ENCODE measurements at places on chromosomes 7 and 10. TPM values are rescaled to one million over a fixed set of nuclear protein-coding genes. Genes with fewer than 3 reads are reported as not detected.

DNA sequence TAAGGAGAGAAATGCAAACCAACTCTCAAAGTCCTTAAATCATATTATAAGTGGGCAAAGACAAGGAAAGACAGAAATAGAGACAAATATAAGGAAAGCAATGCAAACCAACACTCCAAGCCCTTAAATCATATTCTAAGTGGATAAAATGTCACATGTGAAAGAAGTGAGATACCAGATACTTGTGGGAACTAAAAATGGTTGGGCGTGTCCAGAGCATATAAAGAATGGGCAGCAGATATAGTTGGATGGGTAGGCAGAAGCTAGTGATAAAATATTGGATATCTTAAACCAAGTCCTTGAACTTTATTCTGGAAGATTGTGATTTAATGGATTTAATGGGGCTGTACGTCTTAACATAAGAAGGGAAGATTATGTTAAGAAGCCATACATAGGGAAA, 1065.2 kb upstream of the C7orf33 start:
- no peak overlapping the region for H3K27ac ChIP-seq
- no peaks in the 10 kb centered on the region for H3K27me3 ChIP-seq
- DNase-seq: no peak
- no peaks in the 10 kb centered on the region for H3K36me3 ChIP-seq
- H3K4me3 ChIP-seq: no peak overlapping the region

DNA sequence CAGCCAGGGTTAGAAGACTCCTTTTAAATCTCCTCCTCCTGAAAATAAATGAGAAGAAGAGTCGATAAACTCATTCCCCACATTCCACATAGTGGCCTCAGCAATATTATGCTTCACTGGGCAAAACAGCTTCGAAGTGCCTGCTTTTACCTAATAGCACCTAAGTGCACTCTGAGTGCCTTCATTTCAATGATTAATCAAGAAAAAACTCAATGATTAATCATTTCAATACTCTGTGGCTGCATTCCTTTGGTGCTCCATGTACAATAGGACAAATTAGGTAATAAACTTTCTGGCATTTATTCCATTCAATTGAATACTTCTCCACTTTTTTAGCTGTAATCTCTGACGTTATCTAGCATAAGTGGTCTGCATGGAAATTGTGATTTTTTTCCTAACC, 174.6 kb downstream of the CCDC71L start:
- H3K27me3 ChIP-seq: no peaks in the 10 kb centered on the region

- peaks cover 2% of the 10 kb centered on the region for H3K27me3 ChIP-seq
- DNase-seq: no peak
- no peaks in the 10 kb centered on the region for H3K4me1 ChIP-seq
- no peak overlapping the region for H3K27ac ChIP-seq
- no peaks in the 10 kb centered on the region for H3K36me3 ChIP-seq
Observed at GRCh38 chr7:123024989-123025758, 29.7 kb upstream of the TAS2R16 start.

DNA sequence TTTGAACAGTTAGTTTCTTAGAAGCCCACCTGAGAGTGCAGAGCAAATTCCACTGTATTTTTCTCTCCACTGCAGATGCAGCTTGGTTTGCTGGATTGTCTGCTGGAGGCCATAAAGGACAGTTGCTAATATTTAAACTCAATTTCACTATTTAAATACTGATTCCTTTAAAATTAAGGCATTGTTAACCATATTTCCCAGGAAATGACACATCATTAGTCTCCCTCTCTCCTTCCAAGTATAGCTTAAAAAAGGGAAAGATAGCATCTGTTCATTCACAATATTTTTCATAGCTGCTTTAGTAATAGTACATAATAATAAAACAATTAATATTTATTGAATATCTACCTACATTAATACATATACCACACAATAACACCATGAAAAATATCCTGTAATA, 252.9 kb downstream of the HGF start:
- no peak overlapping the region for H3K27ac ChIP-seq
- no peak for DNase-seq
- H3K27me3 ChIP-seq: no peaks in the 10 kb centered on the region
- peaks cover 4% of the 10 kb centered on the region for H3K36me3 ChIP-seq
- H3K4me3 ChIP-seq: no peak overlapping the region
- H3K4me1 ChIP-seq: peaks cover 6% of the 10 kb centered on the region

DNA sequence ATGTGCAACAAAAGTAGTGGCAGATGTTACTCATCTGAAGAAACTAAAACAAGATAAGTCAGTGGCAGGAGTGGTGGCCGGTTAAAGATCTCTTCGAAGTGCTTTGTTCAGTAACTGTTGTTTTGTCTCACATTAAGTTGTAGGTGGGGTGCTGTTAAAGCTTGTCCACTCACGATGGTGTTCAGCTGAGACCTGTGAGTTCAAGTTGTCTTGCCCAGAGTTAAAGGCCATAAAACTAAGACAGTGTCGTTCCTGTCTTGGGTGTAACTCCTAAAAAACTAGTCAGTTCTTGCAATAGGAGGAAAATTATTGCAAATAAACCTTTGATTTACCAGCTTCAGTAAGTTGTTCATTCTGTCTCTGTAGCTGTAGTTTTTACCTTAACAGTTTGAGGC, 857 bp upstream of the FOXP2 start:
- H3K36me3 ChIP-seq: no peaks in the 10 kb centered on the region
- H3K4me1 ChIP-seq: peaks cover 20% of the 10 kb centered on the region
- H3K27me3 ChIP-seq: peaks cover 20% of the 10 kb centered on the region
- no peak overlapping the region for H3K27ac ChIP-seq

DNA sequence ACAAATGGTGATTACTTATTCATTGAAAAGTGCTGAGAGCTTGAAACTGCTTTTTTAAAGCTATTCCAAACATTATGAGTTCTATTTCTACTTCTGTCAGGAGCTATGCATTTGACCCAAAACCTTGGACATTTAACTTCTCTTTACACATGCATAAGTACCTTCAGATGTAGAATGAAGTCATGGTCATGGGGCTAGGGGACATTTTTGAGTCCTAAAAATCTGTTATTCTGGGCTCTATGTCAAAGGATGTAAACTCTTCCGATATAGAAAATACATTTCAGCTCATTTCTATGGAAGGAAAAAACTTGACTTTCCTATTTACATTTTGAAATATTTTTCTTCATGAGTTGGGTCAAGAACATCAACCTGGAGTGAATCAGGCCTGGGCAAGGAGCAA, 179.5 kb upstream of the CXCL12 start:
- no peaks in the 10 kb centered on the region for H3K36me3 ChIP-seq
- peaks cover 35% of the 10 kb centered on the region for H3K27me3 ChIP-seq
- no peak for DNase-seq
- no peak overlapping the region for H3K27ac ChIP-seq
- no peak overlapping the region for H3K4me3 ChIP-seq
- no peaks in the 10 kb centered on the region for H3K4me1 ChIP-seq

DNA sequence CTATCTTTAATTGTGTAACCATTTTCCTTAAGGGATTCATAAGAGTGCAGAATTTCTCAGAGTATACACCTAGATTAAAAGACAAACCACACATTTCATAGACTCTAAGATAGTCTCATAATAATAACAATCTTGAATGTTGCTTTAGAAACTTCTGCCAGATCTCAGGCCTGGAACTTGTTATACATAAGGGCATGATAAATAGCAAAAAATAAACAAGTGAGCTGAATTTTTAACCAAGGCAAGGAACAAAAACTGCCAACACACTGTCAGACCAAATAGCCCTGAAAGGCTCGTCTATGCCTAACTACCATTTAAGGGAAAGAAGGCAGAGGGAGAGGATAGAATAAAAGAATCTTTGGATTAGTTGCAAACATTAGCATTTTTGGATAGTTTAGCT, 65.8 kb upstream of the SEMA3C start:
- no peak for DNase-seq
- H3K4me1 ChIP-seq: peaks cover 9% of the 10 kb centered on the region
- peaks cover 3% of the 10 kb centered on the region for H3K36me3 ChIP-seq
- peak overlapping the region; percentile 39 for H3K27ac ChIP-seq
- H3K4me3 ChIP-seq: no peak overlapping the region
- no peaks in the 10 kb centered on the region for H3K27me3 ChIP-seq

DNA sequence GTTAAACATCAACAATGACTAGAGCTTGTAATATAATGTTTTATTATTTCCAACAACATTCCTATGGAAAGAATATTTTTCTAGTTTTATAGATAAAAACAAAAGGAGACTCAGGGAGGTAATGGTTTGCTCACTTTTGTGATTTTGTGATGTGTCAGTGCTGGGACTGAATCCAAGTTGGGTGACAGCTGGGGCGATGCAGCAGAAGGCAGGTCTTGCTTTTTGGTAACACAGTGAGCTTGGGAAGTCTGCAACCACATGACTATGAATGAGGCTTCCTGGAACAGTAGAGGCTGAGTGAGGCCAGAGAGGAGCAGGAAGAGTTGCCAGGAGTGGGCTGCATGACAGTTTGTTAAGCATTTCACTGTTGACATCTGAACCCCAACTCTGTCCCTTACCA, 4.9 kb upstream of the YKT6 start:
- no peak overlapping the region for H3K4me3 ChIP-seq
- no peak overlapping the region for H3K27ac ChIP-seq
- H3K36me3 ChIP-seq: no peaks in the 10 kb centered on the region
- no peaks in the 10 kb centered on the region for H3K4me1 ChIP-seq
- DNase-seq: no peak
- peaks cover 38% of the 10 kb centered on the region for H3K27me3 ChIP-seq

DNA sequence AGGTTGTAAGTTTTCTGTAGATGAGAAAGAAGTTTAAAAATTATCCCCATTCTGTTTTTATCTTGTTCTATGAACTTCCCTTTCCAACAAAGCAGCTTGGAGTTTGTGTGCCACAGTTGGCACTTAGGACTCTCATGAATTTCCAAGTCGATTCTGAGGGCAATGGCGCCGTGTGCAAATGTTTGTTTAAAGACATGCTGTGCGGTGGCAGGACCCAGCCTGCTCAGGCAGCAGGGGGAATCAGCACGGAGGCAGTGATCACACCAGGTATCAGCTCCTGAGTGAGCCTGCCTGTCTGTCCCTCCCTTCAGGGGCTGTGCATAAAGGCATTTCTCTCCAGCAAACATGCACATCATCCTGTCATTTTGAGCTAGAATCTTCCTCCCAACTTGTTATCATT, 109.8 kb upstream of the WDR11 start:
- H3K4me3 ChIP-seq: no peak overlapping the region
- H3K27ac ChIP-seq: no peak overlapping the region
- no peak for DNase-seq
- peaks cover 89% of the 10 kb centered on the region for H3K27me3 ChIP-seq
- no peaks in the 10 kb centered on the region for H3K36me3 ChIP-seq
- H3K4me1 ChIP-seq: no peaks in the 10 kb centered on the region

GRCh38 chr10:64313967-64314366, 792.8 kb downstream of the REEP3 start:
- no peak overlapping the region for H3K4me3 ChIP-seq
- H3K27ac ChIP-seq: no peak overlapping the region
- peaks cover 17% of the 10 kb centered on the region for H3K4me1 ChIP-seq
- no peaks in the 10 kb centered on the region for H3K36me3 ChIP-seq
- H3K27me3 ChIP-seq: peaks cover 38% of the 10 kb centered on the region

DNA sequence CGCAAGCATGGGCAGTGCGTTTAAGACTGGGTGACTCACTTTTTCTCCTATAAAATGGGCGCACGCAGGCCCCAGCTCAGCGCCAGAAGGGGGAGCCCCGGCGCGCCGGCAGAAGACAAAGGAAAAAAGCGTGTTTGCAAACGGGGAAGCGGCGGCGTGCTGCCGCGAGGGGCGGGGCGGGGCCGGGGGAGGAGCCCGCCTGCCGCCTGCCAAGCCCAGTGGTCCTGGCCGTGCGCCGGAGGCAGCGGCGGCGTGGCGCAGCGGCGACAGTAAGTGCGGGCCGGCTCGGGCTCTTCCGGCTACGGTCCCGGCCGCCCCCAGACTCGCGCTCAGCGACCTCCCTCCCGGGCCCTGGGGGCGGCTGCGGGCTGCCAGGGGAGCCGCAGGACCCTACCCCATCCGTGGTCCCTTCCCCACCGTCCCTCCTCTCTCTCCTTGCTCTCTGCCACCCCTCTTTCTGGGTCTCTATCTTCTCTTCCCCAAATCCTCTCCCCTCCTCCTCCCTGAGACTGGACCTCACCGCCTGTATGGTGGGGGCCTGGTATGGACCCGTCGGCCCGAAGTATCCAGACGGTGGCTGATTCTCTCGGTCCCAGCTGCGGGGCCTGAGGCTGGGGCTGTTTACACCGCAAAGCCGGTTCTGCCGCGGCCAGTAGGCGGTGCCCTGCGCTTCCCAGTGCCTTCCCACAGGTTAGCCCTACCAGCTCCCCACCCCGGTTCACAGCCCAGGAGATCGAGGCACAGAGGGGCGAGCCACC, at the start of gene SLC29A3:
TSS of gene SLC29A3 (plus strand) at position 218 of the 758 bp plus-strand sequence. CDS start at position 269, 51 bp downstream.
- peak within 1 kb of the TSS; percentile 95 for H3K27ac ChIP-seq
- H3K36me3 ChIP-seq: peaks cover 14% of the 10 kb centered on the region
- peak; percentile 81 for DNase-seq
- H3K4me3 ChIP-seq: peak within 1 kb of the TSS; percentile 99

- no peak for DNase-seq
- H3K4me3 ChIP-seq: no peak overlapping the region
- peaks cover 45% of the 10 kb centered on the region for H3K4me1 ChIP-seq
- peak overlapping the region; percentile 85 for H3K27ac ChIP-seq
Observed at GRCh38 chr10:29273478-29273877, 15.4 kb upstream of the LYZL1 start.

DNA sequence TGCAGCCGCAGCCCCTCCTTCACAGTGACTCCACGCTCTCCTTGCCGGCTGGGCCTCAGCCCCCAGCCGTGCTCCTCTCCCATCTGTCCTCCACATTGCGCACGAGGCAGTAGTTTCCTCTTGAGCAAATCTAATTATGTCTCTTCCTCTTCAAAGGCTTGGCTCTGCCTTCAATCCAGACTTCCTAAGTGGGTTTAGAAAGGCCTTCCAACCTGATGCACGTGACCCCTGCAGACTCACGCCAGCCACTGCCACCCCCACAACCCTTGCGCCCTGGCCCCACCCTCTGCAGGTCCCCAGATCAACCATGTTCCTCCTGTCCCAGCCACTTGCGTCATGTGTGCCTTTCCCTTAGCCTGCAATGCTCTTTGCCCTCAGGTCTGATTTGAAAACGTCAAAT, 75.0 kb upstream of the ADAM12 start:
- H3K4me1 ChIP-seq: peaks cover 4% of the 10 kb centered on the region
- no peak for DNase-seq
- no peaks in the 10 kb centered on the region for H3K36me3 ChIP-seq
- H3K4me3 ChIP-seq: no peak overlapping the region
- H3K27ac ChIP-seq: no peak overlapping the region

- peak overlapping the region; percentile 48 for H3K27ac ChIP-seq
- peaks cover 10% of the 10 kb centered on the region for H3K4me1 ChIP-seq
- DNase-seq: no peak
- no peaks in the 10 kb centered on the region for H3K27me3 ChIP-seq
- no peak overlapping the region for H3K4me3 ChIP-seq
Observed at GRCh38 chr7:77558284-77558967, 21.3 kb downstream of the PTPN12 start.

DNA sequence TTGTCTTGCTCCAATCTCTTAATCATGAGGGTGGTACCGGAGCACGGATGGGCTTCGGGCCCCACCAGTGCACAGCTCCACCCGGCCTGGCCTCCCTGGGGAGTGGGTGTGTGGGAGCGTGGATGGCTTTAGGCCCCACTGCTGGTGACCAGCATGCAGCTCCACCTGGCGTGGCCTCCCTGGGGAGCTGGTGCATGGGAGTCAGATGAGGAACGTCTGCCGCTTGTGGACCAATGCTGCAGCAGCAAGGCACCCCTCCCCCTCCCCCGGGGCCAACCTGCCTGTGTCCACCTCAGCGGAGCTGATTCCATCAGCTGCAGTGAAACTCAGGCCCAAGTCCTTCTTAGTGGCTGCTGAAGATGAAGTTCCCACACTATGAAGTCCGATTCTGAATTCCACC, 511.4 kb downstream of the PTPRN2 start:
- no peaks in the 10 kb centered on the region for H3K4me1 ChIP-seq
- peaks cover 2% of the 10 kb centered on the region for H3K36me3 ChIP-seq
- H3K4me3 ChIP-seq: no peak overlapping the region
- peaks cover 1% of the 10 kb centered on the region for H3K27me3 ChIP-seq
- DNase-seq: no peak

ERVW-1 gene
- 0.24 TPM for total RNA-seq

TMEM273 gene
- not detected for total RNA-seq

SPDYE16 gene
- 0.34 TPM for total RNA-seq

ZNF365 gene
- total RNA-seq: not detected

RPEL1 gene
- total RNA-seq: not detected

TSPAN33 gene
- 7.4 TPM for total RNA-seq

All from mesothelial cell of epicardium (in vitro differentiated cells).